Stimulated activated CD8-positive, alpha-beta memory T cell treated with anti-CD3 and anti-CD28 coated beads, Interleukin-15, amount 100 ng/mL, for 24 hours (primary cell): ENCODE measurements at places on chromosomes 1 and 21.

- no peak for DNase-seq
These were observed 392.2 kb downstream of the VAV3 start for GRCh38 chr1:107572674-107573211.

GRCh38 chr1:106620521-106620954, 435.9 kb upstream of the PRMT6 start:
- DNase-seq = no peak

DNA sequence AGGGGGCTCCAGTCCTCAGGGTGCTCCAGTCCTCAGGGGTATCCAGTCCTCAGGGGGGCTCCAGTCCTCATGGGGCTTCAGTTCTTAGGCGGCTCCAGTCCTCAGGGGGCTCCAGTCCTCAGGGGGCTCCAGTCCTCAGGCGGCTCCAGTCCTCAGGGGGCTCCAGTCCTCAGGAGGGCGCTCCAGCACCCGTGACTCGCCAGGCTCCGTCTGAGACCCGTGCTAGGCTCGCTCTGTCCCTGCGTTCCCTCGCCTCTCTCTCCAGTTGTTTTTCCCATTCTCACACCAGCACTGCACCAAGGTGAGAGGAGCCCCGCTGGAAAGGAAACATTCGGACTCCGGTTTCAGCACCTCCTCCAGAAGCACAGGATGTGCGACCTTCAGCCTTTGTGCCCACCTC, 9.4 kb upstream of the OR2M2 start:
- no peak for DNase-seq

GRCh38 chr1:1306070-1306660, 1.6 kb downstream of the ACAP3 start:
- no peak for DNase-seq

- DNase-seq = no peak
These were observed 407.5 kb downstream of the SETD4 start for GRCh38 chr21:35652872-35653271.

GRCh38 chr1:231159963-231160761, 1.7 kb upstream of the TRIM67 start:
- no peak for DNase-seq

GRCh38 chr1:39996396-39997004, 41.6 kb downstream of the MFSD2A start:
- no peak for DNase-seq

- no peak for DNase-seq
These were observed 37.2 kb downstream of the ALG14 start for GRCh38 chr1:95035536-95035935.

GRCh38 chr1:19860418-19860817, 21.8 kb upstream of the OTUD3 start:
- DNase-seq = no peak

DNA sequence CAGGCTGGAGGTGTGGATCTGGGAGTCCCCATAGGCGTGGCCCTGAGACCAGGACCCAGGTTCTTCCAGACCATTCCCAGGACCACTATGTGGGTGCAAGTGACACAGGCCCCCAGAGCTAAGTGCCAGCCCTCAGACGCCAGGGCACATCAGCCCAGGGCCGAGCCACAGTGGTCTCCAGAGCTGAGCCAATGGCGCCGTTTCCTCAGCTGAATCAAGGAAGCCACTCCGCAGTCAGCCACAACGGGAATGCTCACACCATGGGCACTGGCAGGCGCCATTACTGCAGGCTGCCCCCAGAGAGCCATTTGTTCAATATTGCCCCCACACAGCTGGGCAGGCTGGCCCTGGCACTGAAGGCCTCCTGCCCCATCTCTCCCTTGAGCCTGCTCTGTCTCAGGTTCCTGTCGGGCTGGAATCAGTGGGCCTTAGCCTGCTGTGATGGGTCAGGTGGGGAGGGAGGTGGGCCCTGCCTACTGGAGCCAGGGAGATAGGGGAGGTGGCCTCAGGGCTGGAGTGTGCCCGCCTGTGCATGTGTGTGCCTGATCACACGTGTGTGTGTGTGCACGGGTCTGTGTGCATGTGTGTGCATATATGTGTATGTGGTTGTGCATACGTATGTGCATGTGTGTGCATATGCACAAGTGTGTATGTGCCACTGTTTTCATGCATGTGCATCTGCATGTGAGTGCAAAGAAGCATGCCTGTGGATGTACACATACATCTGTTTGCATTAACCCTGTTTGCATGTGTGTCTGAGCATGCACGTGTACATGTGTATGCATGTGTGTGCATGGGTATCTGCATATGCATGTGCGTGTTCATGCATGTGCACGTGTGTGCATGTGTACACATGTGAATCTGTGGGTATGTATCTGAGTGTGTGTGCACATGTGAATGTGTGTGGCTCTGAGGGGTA, 6.1 kb downstream of the GJC2 start:
- no peak for DNase-seq

GRCh38 chr1:7698641-7699040, 72.5 kb upstream of the VAMP3 start:
- no peak for DNase-seq

- DNase-seq = no peak
These were observed 1.8 kb downstream of the NR1I3 start for GRCh38 chr1:161235957-161236775.

GRCh38 chr1:234069760-234070159, 165.3 kb downstream of the SLC35F3 start:
- no peak for DNase-seq

DNA sequence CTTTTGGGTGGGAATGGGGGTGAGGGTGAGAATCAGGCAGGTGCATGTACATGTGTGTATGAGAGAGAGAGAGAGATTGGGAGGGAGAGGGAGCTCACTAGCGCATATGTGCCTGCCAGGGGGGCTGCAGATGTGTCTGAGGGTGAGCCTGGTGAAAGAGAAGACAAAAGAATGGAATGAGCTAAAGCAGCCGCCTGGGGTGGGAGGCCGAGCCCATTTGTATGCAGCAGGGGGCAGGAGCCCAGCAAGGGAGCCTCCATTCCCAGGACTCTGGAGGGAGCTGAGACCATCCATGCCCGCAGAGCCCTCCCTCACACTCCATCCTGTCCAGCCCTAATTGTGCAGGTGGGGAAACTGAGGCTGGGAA, 95.0 kb downstream of the EPHB2 start:
- DNase-seq = no peak

DNA sequence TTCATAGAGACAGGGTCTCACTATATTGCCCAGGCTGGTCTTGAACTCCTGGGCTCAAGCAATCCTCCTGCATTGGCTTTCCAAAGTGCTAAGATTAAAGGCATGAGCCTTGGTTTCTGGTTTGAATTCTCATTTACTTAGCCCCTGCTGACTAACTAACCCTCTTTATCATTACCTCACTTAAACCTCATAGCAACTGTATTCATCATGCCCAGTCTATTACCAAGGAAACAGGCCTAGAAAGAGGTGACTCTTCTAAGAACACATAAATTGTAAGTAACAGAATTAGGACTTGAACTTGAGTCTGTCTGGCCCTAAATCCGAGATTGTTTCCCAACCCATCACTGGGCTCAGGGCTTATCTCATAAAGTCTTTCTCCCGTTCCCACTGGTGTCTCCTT, 44.2 kb downstream of the TMEM53 start:
- DNase-seq = no peak

DNA sequence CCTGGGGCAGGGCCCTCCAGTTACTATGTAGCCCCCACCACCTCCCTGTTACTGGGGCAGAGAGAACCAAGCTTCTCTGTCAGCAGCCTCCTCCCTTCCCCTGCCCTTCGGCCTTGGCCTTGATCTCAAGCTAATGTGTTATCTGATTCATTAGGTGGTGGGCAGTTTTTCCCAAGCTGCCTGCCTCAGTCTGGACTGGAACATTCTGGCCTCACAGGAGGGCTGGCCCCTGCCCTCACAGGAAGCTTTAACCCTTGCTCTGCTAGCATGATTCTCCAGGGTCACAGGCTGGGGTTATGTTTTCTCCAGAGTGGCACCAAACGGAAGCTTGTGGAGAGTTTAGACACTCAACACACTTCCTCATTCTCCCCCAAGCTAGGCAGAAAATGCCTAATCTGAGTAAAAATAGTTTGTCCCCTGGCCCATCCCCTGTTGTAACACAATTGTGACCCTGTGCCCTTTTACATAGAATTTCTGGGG, 37.2 kb upstream of the SLC6A9 start:
- DNase-seq = no peak

DNA sequence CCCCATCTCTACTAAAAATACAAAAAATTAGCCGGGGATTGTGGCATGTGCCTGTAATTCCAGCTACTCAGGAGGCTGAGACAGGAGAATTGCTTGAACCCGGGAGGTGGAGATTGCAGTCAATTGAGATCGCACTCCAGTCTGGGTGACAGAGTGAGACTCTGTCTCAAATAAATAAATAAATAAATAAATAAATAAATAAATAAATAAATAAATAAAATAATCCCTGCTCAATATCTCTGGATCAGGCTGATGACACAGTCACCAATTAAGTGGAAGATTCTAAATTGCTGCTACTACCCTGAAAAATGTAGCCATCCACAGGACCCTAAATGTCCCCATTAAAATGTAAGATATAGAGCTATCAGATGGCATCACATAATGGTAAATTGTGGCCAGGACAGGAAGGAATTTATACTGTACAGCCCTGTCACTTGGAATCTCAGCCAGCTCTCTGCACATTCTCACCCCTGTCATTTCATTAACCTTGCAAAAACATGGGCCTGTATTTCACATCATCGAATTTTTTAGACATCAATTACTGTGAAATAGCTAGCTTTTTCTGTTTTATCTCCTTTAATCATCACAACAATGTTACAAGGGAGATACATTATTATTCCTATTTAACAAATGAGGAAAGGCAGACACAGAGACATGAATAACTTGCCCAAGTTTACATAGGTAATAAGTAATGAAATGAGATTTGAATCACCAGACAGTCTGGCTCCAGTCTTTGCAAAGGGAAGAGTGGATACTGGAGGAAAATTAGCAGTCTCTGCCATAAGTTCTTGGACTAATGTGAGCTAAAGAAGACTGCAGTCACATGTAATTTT, 56.7 kb upstream of the NTPCR start:
- DNase-seq = no peak

- no peak for DNase-seq
These were observed 51.2 kb upstream of the SEC16B start for GRCh38 chr1:178020968-178021640.

DNA sequence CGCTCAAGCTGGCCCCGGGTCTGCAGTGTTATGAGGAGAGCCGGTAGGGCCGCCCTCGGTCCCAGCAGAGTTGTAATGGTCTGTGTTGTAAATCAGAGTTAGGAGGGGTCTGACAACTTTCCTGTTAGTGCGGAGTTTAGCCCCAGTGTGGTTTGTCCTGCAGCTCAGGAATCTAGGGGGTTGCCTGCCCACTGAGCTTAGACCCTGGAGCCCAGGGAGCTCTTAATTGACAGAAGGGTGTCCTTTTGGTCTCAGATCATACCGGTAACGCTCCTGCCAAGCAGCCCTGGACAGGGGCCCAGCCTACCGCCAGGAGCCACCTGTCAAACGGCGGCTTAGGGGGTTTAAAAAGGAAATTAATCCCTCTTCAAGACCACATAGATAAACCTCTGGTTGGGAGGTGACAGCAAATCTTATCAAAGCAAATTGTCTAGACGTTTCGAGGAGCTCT, 164.4 kb downstream of the DYRK1A start:
- DNase-seq = no peak

DNA sequence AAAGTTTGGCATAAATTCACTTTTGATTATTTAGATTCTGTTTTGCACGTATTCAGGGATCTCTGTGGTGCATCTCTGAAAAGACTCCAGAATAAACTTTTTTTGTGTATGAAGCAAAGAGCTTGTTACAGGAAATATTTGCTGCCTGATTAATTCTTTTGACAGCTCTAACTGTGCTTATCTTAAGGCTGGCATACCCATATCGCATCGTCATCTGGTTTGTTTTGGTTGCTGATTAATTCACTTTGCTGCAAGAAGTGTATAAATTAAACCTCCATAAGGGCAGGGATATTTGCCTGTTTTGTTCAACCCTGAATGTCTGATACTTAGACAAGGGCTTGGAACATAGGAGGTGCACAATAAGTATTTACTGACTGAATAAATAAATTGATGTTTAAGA, 17.5 kb upstream of the DUSP10 start:
- DNase-seq = no peak

DNA sequence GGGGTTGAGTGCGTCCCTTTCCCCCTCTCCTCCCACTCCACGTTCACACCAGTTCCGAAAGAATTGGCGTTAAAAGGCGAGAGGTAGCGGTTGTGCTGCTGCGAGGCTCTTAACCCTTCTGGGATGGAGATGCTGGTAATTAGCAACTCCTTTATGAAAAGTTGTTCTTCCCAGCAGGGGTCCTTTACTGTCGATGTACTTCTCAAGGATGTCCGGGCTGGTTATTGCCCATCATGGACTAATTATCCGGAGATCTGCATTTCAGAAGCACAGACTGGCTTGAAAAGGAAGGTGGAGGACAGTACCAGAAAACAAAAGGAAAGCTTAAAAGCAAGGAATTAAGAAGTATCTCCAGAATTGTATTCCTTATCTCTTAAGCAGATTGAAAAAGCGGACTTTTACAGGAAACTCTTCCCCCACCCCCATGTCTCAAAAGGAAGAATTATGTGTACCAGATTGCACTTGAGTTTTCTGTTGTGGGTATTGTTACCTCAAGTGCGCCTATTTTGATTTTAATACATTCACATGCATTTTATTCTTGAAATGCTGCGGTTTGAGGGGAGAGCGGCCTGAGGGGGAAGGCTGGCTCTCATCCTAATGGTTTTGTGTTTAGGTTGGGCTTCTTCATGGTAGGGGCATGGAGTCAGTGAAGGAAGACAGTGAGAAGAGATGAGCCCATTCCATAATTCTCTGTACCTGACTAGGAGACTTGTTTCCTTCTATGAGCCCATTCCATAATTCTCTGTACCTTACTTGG, 1.5 kb downstream of the AK4 start:
- no peak for DNase-seq

DNA sequence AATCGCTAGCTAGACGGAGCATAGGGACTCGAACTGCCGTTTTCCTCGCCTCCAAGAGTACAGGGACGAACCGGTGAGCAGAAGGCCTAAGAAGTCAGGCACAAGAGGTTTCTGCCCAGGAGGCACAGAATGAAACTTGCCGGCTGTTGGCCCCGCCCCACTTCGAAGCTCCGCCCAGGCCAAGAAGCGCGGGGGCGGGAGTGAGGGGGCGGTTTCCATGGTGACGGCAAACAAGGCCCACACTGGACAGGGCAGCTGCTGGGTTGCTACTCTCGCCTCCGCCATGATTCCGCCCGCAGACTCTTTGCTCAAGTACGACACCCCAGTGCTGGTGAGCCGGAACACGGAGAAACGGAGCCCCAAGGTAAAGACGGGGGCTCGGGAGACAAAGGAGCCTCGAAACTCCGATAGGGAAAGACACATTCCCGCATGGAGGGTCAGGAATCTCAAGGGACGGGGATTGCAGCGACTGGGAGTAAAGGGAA, at the start of gene DNALI1:
DNALI1 (plus strand) TSS at position 229 of the 485 bp plus-strand sequence; CDS start at position 284, 55 bp downstream.
- no peak for DNase-seq

GRCh38 chr1:6460301-6461050, 5.5 kb downstream of the TNFRSF25 start:
- DNase-seq = peak; percentile 50
